RPMI7951 (cell line): ENCODE measurements at places on chromosomes 1 and 21. TPM values are rescaled to one million over a fixed set of nuclear protein-coding genes. Genes with fewer than 3 reads are reported as not detected.

GRCh38 chr1:42173155-42173933 is 8.8 kb upstream of the GUCA2A start:
- peak; percentile 45 for DNase-seq

- peak; percentile 82 for DNase-seq
These were observed 99.1 kb downstream of the MT1HL1 start for GRCh38 chr1:236904892-236905741.

DNA sequence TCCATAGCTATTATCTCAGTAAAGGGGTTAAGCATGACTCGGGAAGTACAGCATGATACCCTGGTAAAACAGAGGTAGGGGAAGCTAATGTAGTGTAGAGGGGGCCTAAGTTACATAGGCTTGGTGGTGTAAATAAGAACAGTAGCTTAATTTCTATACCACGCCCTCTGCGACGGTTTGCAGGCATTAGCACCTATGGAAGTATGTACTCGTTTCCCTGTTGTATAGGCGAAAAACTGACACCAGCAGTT is 470 bp upstream of the NAXE start:
- no peak for DNase-seq

GRCh38 chr21:26077521-26077920 is 93.0 kb downstream of the APP start:
- DNase-seq = peak; percentile 22

- peak; percentile 31 for DNase-seq
These were observed 35.5 kb downstream of the H3-3A start for GRCh38 chr1:226097866-226098625.

- DNase-seq = no peak
These were observed 146.9 kb downstream of the SLC30A10 start for GRCh38 chr1:219781491-219781890.

DNA sequence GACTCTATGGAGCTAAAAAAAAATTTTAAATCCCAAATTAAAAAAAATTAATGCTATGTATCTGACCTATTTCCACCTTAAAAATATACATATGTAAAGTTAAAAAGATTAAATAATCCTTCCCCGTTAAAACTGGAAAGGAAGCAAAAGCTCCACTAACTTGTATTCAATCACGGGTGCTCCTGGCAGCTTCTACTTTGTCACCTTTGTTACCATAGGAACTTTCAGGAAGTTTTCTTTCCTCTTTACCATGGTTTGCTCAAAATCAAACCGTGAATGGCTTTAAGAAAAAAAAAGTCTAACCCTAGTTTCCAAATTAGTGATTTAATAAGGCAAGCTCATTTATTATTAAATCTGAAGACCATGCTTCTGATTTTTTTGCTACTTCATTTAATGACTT is 3.5 kb downstream of the GPATCH2 start:
- DNase-seq = no peak

Gene HLX
- 5.2 TPM in 2 replicates for total RNA-seq

Gene HECTD3
- 23.6 and 27.9 TPM in 2 replicates for total RNA-seq

Gene ZSWIM5
- 0.10 TPM in 1 of 2 replicates, not detected in the other for total RNA-seq
